Effector memory CD4-positive, alpha-beta T cell (primary cell): ENCODE measurements at places on chromosomes 16 and 17.

- DNase-seq, result no peak
Measured at GRCh38 chr16:56068816-56069215, 122.5 kb upstream of the GNAO1 start.

- peak; percentile 8 for DNase-seq
Measured at GRCh38 chr17:39235555-39236449, 10.1 kb upstream of the STAC2 start.

GRCh38 chr17:44842748-44843147 is 4.9 kb upstream of the HIGD1B start:
- no peak for DNase-seq

DNA sequence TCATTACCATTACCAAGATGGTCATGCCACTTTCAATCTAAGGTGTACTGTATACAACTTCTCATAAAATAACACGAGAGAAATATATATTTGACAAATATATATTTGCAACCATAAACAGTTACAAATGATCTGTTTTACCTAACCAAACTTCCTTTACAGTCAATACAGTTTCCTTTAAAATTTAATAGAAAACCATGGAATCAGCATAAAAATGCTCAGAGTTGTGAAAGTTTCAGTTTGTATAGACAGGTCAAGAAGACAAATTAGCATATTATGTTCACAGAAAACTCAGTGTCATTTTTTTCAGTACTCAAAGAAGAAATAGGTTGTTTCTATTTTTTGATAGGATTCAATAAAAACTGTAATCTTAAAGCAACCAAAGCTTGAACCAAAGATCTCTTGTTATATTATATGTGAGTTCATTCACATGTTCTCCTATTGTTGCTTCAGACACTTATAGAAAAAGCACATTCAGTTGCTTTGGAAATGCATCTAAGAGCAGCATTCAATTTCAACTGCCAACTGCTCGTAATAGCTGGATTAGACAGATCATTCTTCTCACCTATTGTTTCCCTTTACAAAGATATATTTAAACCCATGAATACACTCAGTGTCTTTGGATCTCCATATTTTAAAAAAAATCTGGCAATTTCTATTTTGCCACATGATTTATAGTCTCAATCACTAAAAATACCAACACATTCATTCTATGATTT is 15.1 kb downstream of the SSH2 start:
- no peak for DNase-seq

DNA sequence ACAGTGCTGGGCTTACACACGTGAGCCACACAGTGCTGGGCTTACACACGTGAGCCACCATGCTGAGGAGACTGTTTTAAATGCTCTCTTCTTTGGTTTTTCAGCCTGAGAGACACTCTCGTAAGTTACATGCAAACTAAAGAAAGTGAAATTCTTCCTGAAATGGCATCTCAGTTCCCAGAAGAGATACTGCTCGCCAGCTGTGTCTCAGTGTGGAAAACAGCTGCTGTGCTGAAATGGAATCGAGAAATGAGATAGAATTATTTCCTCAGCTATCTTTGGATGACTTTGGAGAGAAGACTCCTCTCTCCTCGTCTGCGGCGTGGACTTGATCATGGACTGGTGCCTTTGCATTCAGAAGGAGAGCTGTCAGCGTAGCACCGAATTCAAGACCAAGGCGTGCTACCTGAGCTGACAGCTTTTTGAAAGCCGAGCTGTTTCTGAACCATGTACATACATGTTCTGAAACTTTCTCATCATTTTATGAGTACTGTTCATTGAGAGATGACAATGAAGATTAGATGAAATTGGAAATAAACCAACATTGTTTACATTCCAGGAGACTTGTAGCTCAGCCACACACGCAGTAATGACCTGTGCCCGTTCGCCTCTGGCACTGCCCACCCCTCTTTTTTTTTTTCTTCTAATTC is 21.6 kb upstream of the ENDOV start:
- DNase-seq, result no peak

DNA sequence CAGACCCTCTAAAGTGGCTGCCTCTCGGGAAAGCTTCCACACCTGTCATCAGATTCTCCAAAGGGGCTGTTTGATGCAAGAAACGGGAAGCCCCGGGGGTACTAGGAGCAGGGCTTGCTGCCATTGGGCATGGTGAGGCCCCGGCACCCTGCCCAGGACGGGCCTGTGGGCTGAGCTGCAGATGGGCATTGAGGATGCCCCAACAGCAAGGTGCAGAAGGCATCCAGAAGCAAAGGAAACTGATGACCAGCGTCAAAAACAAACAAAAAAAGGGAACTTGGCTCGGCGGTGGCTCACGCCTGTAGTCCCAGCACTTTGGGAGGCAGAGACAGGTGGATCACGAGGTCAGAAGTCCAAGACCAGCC is 1.5 kb upstream of the LIMD2 start:
- DNase-seq, result no peak

- DNase-seq, result no peak
Measured at GRCh38 chr16:14650629-14651028, 17.9 kb downstream of the BFAR start.

GRCh38 chr17:80347948-80348351 is 67.0 kb upstream of the ENDOV start:
- no peak for DNase-seq

DNA sequence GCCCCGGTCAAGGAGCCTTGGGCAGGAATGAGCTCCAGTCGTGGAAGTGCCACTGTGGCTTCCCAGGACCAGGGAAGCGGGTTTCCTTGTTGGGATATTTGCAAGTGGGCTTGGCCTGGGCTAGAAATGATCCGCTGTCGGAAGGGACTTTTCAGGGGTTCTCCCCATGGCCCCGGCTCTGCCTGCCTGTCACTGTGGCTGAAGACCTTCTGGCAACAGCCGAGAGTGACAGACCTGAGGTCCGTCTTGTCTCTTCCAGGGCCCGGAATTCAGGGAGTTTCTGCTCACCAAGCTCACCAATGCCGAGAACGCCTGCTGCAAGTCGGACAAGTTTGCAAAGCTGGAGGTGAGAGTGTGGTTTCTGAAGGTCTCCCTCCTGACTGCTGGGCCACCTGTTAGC is 57.7 kb downstream of the OR1D5 start:
- DNase-seq, result no peak

GRCh38 chr17:28982131-28982793 is 23.6 kb downstream of the SEZ6 start:
- DNase-seq, result peak; percentile 59

- no peak for DNase-seq
Measured at GRCh38 chr16:11215935-11216556, 40.0 kb downstream of the SOCS1 start.
